ENCODE measurements at places on chromosomes 2 and 18.

DNA sequence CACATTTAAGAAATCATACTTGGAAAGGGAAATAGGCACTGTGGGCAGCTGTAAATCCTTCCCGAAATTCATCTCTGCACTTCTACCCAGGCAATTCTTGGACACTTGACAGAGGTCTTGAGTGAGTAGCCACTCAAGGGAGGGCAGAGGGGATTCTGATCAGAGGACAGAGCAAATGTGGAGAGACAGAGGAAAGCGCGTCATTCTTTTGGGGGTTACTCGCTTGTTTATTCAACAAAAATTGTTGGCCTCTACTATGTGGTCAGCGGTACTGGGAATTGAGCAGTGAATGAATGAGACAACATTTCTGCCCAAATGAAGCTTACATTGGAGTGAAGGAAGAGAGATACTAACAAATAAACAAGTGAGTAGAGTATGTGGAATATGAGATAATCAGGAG, 41.4 kb upstream of the YES1 start:
- no peak for DNase-seq

- DNase-seq, result no peak
Measured at GRCh38 chr2:12155303-12156051, 409.0 kb downstream of the LPIN1 start.

DNA sequence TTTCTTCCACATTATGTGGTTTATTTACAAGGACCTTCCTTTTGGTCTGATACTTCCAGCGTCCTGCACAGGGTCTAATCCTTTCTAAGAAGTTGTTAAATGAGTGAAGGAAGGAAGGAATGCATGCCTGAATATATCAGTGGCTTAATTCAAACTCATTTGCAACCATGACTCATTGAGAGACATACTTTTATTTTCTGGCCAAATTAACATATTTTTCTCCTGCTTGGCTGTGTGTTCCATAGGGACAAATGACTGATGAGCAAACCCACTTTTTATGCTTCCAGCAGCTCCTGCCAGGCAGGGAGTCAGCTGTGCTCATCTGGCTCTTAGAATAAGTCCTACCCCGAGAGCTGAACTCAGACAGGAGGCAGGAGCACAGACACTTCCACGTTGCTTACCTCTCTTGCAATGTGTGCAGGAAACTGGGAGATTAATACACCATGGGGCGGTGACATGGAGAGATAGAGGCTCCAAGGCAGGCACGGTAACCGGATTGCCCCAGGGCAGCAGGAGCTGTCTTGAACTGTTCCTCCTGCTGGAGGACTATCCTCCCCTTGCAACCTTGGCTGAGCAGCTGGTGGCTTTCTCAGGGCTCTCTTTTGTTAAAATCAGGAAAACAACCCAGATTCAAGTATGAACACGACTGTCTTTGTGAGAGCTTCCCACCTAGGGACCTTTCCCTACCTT, 667.5 kb upstream of the HS6ST1 start:
- no peak for DNase-seq

- no peak for DNase-seq
Measured at GRCh38 chr2:71546275-71546638, 92.9 kb downstream of the DYSF start.

- DNase-seq, result no peak
Measured at GRCh38 chr2:37851828-37852584, 73.1 kb upstream of the RMDN2 start.

DNA sequence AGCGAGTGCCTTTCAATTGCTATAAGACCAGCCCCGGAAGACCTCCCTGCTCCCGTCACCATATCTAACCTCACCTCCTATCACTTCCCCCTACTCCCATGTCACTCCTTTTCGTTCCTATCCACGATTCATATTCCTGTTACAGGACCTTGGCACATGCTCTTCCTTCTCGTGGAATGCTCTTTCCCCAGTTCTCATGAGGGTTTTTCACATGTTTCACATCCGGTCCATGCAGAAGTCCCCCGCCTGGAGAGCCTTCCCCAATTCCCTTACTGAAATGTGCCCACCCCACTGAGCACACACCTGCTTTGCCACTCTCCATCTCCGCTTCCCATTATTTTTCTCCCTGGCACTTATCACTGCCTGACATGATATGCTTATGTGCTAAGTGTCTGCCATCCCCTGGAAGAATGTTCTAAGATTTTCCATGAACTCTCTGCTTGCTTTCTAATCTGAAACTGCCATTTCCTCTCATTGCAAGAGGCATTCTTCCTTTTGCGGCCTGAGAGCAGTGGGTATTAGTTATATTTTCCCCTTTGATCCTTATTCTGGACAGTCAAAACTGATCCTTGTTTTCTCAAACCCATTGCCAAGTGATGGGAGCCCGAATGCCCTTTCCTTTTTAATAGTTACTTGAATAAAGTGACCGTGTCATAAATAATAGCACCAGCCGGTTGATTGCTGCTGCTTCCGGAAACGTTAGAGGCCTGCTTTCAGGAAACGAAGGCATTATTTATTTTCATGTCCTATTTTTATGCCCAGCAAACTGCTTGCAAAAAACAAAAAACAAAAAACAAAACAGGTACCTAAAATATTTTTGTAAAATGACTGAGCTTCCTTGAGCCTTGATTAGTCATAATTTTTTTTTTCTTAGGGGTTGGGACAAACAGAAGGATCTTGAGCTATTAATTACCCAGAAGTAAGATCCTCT, 127.9 kb downstream of the ZNF532 start:
- DNase-seq, result no peak

- DNase-seq, result no peak
Measured at GRCh38 chr2:32452338-32453064, 95.7 kb downstream of the BIRC6 start.

GRCh38 chr2:46481198-46482193, 2.1 kb downstream of the TMEM247 start:
- DNase-seq, result peak; percentile 25

DNA sequence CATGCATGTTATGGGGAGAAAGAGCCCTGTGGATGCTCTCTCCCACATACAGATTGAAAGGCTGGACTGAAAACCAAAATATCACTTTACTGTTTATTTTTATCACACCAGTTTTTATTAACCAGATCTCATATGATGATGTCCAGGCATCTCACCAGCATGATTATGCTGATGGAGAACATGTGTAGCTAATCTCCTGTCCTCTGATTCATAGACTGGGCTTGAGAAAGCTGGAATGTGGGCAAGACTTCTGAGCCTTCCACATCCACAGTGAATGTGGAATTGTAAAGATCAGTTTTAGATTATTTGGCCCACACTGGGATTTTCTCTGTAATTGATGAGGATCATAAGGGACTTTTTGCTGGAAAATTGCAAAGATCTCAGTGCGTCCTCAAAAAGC, 137.9 kb downstream of the ICOS start:
- no peak for DNase-seq

- DNase-seq, result no peak
Measured at GRCh38 chr18:57214976-57215375, 68.1 kb downstream of the BOD1L2 start.

DNA sequence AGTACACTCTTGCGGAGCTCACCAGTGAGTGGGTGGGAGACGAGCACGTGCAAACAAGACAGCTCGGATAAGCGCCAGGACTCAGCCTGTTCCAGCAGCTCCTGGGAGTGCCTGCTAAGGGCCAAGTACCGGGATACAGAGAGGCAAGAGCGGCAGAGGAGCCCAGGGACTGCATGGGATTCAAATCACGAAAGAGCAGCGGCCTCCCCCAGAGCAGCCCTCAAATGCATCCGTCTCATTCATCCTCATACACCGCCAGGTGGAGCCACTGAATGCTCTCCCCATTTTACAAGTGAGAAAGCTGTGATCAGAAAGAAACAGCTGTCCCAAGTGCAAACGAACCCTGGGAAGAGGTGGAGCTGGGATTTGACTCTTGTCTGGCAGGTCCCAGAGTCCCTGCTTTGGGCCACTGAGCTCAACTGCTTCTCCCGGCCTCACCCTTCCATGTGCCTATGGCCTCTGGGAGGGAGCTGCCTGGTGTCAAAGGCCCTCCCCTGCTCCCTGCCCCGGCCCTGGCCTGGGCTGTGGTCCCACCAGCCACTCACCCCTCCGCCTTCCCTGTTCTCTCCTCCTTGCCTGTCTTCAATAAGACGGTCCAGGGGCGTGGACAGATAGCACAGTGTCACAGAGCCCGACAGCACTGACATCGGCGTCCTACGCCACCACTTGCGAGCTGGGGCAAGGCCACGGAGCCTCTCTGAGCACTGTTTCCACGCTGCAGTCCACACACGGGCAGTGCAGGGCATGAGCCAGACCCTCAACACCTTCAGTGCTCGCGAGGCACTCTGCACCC, 72.8 kb upstream of the TAF1B start:
- DNase-seq, result peak; percentile 65

DNA sequence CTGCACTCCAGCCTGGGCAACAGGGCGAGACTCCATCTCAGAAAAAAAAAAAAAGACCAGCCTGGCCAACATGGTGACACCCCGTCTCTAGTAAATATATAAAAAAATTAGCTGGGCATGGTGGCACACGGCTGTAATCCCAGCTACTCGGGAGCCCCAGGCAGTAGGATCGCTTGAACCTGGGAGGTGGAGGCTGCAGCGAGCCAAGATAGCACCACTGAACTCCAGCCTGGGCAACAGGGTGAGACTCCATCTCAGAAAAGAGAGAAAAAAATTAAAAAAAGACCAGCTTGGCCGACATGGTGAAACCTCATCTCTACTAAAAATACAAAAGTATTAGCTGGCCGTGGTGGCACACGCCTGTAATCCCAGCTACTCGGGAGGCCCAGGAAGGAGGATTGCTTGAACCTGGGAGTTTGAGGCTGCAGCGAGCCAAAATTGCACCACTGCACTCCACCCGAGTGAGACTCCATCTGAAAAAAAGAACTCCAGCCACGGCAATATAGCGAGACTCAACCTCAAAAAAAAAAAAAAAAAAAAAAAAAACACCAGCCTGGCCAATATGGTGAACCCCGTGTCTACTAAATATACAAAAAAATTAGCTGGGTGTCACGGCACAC, 346.1 kb upstream of the PLGLB2 start:
- DNase-seq, result no peak

DNA sequence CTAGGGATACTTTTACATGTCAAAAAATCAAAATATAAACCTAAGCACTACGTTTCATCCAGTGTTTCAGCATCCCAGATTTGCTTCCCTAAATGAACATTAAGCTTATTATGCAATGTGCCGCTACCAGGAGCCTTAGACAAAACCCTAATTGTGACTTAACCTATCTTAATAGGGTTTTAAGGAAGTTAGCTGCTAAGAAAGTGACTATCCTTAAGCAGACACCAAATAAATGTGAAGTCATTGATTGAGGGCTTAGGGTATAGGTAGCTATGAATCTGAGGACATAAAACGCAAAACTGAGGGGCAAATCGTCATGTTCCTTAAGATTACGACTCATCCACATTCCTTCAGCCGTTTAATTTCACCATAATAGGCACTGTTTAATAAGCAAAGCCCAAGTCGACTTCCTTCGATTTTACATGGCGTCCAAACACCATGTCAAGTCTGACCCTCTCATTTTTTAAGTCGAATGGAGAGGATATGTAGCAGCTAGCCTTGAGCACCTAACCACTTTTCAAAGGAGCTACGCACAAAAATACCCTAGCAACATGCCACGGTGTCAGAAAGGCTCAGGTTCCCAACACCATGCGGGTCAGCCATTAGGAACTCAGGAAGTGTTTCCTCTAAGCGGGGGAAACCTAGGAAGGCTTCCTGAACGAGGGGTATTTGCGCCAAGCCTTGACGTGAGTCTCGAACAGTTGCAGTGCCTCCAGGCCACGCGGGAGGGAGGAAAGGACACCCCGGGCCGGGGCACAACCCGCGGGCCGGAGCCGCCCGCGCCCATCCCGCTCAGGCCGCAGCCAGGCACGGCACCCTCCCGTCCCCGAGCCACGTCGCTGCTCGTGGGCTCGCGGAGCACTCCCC, 1.0 kb downstream of the HDLBP start:
- DNase-seq, result no peak

DNA sequence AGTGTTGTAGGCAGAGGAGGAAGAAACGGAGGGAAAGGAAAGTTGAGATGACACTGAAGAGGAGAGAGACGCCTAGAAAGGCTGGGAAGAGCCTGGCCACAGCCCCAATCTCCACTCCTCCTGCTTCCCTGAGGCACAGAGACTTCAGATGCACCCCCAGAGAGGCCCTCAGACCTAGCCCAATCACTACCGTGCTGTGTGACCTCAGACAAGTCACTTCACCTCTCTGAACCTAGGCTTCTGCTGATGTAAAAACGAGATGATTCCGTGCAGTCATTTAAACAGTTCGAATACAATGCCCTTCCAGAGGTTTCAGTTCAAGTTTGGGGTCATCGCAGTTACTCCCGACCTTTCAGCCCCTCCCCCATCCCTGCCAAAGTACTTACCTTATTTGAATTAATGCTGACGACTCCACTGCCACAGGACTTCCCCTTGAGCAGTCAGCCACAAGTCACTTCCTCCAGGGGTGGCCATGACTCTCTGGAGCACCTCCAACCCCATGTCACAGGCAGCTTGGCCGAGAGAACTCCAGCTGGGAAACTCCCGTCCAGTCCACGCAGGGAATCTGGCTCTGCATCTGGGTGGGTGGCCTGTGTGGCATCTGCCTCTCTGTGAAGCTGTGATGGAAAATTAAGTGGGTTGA, 105.2 kb upstream of the ID2 start:
- no peak for DNase-seq

DNA sequence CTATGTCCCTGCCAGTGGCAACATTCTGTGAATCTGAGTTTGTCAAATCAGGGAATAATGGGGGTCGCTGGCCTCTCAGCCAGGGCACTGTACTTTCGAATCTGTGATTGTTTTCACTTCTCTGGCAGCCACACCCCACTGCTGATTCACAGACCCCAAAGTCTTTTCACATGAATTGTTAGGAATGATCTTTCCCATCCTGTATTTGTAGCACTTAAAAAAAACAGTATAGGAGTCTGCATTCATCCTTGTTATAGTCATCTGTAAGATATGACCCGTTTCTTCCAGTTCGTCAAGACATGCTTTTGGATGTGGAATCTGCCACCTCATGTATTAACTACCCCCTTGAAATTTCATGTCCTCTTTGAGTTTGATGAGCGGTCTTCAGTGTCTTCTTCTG, 928 bp downstream of the NAGK start:
- no peak for DNase-seq

DNA sequence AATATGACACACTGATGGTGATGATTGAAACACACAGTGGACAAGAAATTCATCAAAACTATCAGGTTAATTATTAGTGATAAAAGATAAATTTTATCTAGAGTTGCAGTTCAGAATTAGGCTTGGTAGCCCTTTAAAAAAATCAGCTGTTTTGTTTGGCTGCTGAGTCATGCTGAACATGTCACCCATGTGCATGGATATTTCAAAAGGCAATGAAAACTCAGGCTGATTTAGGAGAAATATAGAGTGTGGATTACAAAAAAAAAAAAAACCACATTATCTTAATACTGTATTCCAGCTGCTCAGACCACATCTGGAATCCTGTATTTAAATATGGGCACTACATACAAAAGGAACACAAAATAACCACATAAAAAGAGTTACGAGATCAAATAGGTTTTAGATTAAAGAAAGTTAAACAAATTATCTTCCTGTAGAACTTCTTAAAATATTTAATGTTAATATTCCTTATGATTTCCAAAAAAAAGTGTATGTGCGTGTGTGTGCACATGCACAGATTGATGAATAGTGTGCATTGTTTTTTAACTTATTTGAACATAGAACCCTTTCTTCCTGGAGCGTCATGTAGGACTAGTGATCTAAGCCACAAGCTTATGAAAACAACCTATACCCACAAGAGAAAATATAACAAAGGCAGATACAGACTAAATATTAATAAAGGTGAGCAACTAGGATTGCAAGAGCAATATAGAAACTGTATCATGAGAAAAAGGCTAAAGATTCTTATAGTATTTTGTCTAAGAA, 186.2 kb downstream of the STK39 start:
- DNase-seq, result no peak

- no peak for DNase-seq
Measured at GRCh38 chr2:32882816-32883810, 63.6 kb upstream of the LTBP1 start.
